Fibroblast of skin of abdomen (primary cell): ENCODE measurements at places on chromosomes 12 and 14.

- DNase-seq = no peak
These were observed 68.8 kb downstream of the LLPH start for GRCh38 chr12:66061557-66062289.

DNA sequence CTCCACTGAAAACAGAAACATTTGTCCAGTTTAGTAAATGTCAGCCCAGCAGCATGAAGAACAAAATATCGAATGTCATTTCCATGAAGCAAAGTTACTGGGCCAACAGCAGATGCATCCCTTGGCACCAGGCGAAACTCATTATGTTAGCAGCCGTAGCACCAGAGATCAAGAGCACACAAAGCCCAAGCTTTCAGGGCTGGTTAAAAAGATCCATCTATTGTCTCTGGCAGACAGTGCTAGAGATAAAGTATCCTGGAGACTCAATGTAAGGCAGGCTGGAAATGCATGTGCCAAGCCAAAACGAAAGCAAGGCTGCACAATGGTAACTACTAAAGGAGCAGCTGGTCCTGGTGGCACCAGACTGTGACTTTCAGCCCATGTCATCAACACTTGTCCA lies 120.3 kb upstream of the PLEKHG7 start:
- DNase-seq = no peak

- no peak for DNase-seq
These were observed 146.8 kb downstream of the C12orf42 start for GRCh38 chr12:103348935-103349334.

GRCh38 chr12:85759091-85759490 lies 77.1 kb downstream of the RASSF9 start:
- no peak for DNase-seq

- DNase-seq = peak; percentile 56
These were observed 15.8 kb upstream of the ANKRD9 start for GRCh38 chr14:102525219-102525928.

GRCh38 chr12:103279444-103279843 lies 216.3 kb downstream of the C12orf42 start:
- no peak for DNase-seq

DNA sequence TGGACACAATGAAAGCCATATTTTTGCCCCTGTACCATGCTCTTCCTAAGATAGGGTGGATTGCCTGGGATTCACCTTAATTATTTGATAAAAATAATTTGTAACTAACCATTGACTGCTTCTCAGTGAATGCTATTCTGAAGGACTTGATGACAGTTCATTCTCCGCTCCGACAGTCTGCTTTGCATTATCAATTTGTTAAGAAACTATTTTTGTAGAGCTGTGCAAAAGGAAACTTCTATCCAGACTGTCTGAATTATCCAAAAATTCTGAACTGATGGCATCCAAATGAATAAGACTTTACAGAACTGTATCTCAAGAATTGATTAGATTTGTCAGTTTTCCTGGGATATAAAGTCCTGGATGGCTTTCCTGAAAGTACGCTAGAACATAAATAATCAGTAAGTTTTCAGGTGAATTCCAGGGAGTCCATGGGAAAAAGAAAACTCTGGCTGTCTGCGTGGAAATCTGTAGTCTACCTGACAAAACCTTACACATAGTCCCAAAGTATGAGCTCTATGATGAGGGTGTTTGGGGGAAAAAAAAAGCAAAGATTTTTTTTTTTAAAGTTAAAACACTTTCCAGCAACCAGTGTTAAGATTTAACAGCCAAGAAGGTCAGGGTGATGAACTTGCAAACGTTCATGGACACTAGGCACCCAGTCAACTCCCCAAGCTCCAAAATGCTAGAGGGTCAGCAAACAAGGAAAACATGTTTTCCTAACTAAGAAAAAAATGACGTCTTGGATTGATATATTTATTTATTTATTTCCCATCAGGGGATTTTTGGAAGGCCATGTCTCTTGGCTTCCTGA lies 291.1 kb upstream of the TBX3 start:
- no peak for DNase-seq

- DNase-seq = no peak
These were observed 18.9 kb upstream of the GPR132 start for GRCh38 chr14:105083926-105084685.

DNA sequence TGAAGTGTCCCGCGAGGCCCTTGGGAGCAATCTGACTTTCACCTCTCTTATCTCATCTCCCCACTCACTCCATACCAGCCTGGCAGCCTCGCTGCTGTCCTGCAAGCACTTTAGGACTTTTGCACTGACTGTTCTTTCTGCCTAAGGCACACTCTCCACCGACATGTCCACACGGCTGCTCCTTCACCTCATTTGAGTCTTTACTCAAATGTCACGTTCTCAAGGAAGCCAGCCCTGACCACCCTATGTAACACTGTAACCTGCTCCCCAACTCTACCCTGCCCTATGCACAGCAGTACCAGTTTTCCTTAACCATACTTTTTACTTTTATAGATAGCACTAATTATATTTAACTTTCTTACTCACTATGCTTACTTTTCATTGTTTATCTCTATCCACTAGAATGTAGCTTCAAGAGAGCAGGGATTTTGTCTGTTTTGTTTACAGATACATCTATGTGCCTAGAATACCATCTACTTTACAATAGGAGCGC lies 32.0 kb downstream of the PRKD1 start:
- no peak for DNase-seq

DNA sequence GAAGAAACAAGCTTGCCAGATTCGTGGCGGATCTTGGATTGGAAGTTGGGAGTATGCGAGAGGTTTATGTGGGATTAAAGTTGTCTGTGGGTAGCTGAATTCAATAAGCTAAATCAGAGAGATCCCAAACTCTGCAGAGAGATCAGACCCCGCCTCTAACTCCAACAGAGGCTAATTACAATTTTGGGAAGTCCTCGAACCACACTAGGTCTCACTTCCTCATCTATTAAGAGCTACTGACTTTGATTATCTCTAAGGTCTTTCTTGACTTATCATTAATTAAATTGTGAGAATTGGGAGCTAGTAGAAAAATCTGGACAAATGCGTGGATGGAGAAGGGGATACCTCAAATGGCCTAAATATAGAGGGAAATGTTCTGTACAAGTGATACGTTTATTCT lies 9.1 kb downstream of the NTF3 start:
- no peak for DNase-seq

DNA sequence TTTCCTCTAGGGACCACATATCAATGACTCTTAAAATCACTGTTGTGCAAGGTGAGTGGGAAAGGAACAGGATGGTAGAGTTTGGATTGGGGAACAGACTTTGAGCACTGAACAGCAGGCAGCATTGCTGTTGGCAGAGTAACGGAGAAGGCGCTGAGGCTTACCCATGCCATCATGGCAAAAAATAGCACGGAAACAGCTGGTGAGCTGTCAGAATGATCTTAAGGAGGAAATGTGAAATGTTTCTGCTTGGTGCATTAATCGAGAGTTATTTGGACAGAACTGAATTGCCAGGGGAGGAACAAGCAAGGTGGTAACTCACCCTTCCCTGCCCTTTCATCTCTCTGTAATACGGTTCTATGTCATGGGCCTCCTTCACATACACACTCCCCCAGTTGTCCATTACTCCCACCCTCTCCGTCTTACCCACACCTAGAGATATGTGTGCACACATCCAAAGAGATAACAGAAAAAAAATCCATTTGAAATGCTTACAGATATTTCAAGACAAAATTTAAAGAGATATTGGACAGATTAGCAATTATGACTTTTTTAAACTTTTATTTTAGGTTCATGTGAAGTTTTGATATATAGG lies 572.5 kb downstream of the DIO2 start:
- no peak for DNase-seq

DNA sequence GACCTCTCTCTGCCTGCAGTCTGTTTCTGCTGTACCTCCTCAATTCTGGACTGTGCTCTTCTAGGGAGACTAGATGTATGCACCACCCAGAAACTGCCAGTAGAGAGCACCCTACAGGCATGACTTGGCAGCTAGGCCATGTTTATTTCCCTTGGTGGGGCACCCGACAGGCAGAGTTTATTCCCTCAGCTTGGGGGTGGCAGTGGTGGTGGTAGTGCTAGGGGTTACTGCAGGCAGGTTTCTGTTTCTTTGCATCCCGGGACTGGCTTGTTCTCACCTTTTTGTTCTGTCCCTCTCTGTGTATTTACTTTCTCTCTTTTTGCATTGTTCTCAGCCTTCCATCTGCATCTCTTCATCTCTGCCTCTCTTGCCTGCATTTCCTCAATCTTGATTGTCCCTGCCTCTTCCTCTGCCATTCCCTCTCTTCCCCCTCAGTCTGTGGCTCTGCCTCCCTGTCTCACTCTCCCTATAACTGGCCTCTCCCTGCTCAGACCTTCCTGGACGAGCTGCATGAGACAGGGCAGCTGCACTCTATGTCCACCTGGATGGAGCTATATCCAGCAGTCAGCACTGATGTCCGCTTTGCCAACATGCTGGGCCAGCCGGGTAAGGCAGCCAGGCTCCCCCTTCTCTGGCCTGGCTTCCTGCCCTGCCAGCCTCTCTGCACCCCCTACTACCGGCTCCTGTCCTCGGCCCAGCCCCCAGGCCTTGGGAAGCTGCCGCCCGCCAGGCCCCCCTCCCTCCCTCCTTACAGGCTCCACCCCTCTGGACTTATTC lies 13.8 kb downstream of the PRPF40B start:
- peak; percentile 64 for DNase-seq

- DNase-seq = no peak
These were observed 63.9 kb downstream of the NAV3 start for GRCh38 chr12:77894556-77894955.

DNA sequence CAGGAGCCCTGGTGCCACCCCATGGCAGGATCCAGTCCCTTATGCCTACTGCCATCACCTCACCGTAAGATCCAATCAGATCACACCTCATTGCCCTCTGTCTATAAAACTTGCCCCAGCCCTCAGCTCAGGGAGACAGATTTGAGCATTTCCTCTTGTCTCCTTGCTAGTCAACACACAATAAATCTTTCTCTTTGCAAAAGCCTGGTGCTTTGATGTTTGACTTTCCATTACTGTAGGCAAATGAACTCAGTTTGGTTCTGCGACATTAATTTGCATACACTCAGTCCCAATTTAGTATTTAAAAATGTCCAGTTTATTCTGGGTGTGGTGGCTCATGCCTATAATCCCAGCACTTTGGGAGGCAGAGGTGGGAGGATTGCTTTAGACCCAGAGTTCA lies 188.4 kb downstream of the AEBP2 start:
- no peak for DNase-seq

- DNase-seq = no peak
These were observed 8.7 kb downstream of the OR11H4 start for GRCh38 chr14:20247646-20248246.

DNA sequence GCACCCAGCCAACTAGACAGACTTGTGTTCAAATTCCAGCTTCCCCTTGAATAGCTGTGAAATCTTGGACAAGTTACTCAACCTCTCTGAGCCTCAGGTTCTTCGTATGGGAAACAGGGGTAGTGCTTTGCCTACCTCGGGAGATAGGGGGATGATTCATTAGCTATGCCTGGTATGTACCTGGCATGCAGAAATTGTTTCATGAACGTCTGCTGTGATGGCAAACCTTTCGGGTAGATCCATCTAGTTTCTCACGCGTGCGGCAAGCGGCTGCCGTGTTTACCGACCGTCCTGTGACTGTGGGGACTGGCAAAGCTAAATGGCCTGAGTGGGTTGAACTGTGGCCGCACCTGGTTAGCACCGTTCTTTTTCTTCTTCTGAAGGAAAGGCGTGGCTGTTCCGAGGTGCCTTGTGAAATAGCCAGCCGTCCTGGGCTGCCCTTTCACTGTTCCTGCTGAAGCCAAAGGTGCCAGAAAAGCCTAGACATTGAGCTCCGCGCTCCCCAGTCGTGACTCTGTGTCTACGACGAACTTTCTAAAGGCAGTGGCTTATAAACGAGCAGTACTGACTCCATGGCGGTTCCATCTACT lies 40.6 kb upstream of the MED13L start:
- no peak for DNase-seq

GRCh38 chr14:97432586-97432985 lies 635.4 kb downstream of the VRK1 start:
- no peak for DNase-seq

GRCh38 chr12:24467226-24467625 lies 481.7 kb downstream of the BCAT1 start:
- DNase-seq = no peak

- DNase-seq = no peak
These were observed 217.3 kb downstream of the PPM1H start for GRCh38 chr12:62717643-62718042.

GRCh38 chr12:1830981-1831963 lies 10.9 kb downstream of the LRTM2 start:
- DNase-seq = peak; percentile 38

DNA sequence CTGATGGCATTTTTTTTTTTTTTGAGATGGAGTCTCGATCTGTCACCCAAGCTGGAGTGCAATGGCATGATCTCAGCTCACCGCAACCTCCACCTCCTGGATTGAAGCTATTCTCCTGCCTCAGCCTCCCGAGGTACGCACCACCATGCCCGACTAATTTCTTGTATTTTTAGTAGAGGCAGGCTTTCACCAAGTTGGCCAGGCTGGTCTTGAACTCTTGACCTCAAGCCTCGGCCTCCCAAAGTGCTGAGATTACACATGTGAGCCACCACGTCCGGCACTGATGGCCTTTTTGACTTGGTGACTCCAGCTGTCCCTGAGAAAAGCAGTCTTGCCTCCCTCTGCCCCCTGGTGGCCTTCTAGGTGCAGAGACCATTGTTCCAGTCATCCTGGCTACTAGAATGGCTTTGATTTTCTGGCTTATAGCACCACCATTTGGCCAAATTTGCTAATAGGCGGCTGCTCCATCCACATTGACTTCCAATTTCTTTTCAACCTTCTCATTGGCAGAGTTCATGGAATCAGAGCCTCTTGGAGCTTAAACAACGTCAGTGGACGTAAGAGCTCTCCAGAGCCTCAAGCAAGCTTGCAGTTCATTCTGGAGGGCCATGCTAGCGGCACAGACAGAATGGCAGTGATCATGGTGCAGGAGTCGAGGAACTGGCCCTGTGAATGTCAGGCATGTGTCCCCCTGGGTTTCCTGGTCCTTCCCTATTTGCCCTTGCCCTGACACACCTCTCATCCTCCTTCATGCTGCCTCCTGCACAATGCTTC lies 25.4 kb upstream of the EIF4B start:
- DNase-seq = peak; percentile 85

DNA sequence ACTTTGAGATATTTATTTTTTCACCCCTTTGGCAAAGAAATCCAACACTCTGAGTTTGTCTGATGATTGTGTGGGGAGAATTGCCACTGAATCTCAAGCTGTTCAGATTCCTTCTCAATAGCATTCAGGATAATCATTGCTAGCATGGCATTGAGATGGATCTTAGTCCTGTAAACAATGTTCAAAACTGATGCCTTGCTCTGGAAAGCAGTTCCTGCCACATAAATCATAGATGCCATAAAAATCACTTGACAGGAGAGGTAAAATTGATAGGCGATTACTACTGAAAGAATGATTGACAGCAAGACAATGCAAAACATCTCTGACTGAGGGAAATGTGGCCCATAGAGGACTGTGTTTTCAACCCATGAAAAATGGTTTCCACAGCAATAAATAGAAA lies 915.6 kb downstream of the TRHDE start:
- DNase-seq = no peak
